G401 (cell line): ENCODE measurements at places on chromosomes 7 and 10.

GRCh38 chr7:142745091-142745635 lies 4.1 kb upstream of the PRSS1 start:
- DNase-seq = no peak

- DNase-seq = no peak
These were observed 147.1 kb downstream of the LRRC4 start for GRCh38 chr7:127884066-127884559.

DNA sequence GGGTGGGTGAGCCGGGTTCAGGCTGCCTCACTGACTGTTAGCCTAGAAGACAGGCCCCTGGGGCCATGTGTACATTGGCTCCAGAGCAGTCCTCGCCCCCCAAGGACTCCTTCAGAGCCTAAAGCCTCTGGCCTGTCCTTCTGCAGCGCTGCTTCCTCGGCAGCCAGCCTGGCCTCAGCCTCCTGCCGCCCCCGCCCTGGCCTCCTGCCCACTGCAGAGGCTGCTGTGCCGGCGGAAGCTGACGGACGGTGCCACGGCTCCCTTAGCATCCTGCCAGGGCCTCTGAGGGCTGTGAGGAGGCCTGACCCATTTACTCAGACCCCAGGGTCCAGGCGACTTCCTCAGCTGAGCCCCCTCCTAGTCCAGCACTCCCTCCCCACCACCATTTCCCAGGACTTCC lies 4.9 kb downstream of the SRRM3 start:
- peak; percentile 75 for DNase-seq

- no peak for DNase-seq
These were observed 25.9 kb downstream of the TNRC18 start for GRCh38 chr7:5397736-5398135.

- no peak for DNase-seq
These were observed 6.9 kb upstream of the MYOF start for GRCh38 chr10:93488956-93489528.

DNA sequence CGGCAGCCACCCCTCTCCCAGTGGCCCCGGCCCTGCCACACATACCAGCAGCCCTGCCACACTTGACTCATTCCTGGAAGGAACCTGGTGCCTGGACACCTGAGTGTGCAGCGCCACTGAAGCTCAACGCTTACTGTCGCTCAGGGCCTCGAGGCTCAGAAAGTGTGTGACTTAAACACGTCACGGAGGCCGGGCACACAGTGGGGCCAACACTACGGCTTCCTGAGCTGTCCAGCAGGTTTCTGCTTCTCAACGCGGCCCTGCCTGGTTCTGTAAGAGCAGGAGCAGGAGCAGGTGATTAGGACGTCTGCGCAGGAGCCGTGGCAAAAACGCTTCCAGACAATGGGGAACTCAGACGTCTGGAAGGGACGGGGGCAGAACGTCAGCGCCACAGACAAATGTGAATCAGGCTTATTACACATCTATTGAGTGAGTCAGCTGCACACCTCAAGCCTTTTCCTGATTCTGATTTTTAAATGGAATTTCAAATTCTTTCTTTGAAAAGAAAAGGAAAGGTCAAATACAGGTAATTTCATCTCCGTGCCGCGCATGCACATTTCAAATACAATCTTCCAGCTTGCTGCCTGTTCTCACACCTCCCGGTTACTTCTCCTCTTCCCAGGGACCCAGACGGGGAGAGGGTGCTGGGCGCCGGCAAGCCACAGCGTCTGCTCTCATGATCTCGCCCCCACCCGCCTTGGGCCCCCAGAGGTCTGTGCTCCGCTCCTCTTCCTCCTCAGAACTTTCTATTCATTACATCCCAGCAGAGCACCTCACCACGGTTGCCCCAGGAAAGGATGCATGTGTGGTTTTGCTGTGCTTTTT lies 66.6 kb downstream of the ADARB2 start:
- no peak for DNase-seq

DNA sequence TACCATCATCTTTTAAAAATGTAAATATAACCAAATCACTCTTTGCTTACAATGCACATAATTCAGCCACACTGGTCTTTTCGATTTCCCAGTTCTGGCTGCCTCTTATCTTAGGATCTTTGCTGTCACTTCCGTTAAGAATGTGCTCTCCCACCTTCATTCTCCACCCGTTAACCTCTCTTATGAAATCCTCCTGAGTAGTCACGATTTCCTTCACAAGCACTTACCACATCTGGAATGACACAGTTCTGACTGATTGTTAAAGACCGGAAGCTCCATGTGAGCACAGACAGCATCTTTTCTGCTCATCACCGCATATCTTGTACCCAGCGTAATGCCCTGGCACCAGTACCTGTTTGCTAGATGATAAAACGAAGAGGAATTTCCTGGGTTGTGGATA lies 84.3 kb downstream of the CUL2 start:
- no peak for DNase-seq

GRCh38 chr7:12941512-12941911 lies 254.1 kb downstream of the ARL4A start:
- no peak for DNase-seq

DNA sequence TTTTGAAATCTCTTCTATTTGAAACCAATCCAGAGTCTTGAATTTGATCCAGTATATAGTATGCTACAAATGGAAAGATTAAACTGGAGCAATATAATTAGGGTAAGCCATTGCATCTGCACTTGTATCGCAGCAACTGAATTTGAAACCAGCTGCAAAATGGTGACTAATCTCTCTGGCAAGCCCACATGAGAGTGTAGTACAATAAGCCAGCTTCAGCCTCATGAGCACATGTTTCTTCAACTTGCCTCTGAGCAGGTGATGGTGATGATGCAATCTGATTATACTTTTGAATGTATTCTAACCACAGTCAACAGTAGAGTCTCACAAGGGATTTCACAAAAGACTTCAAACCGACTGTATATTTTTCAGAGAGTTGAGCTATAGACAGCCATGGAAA lies 829 bp upstream of the RPA3 start:
- no peak for DNase-seq

DNA sequence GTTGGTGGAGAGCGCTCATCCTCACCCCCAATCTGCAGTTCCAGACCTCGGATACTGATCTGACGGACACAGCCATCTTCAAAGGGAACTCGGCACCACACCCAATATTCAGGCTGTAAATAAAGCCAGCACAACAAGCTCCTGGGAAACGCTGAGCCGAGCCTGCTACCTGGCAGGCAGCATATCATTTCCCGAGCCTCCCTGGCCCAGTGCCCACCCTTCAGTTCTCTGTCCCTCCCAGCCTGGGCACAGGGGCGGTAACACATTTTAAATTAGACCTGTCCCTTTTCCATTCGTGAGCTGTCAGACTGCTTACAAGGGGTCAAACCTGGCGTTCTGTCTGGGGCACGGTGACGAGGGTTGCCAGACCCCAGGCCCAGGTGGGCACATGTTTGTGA lies 250.5 kb downstream of the ARHGAP12 start:
- DNase-seq = peak; percentile 38

DNA sequence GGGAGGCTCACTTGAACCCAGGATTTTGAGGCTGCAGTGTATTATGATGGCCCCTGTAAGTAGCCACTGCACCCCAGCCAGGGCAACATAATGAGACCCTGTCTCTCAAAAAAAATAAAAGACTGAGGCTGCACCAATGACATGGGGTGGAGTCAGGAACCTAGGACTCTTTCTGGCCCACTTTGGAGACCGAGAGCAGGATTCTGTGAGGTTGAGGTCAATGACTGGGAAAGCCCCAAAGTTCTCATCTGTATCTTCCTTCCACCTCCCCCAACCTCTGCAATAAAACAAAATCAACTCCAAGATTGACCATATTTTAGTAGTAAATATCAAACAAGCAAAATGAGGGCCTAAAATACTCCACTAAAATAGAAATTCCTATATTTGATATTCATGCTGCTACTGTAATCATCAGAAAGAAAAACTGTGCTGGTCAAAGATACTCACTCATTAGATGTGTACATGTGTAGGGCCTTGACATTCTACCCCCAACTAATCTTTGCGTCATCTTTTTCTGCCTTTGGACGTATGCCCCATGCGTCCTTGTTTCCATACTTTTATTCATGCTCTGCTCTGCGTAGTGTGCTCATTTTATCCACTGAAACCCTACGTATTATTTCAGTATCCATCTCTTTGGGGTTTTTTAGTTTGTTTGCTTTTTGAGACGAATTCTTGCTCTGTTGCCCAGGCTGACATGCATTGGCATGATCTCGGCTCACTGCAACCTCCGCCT lies 23.8 kb downstream of the WBP1L start:
- no peak for DNase-seq

DNA sequence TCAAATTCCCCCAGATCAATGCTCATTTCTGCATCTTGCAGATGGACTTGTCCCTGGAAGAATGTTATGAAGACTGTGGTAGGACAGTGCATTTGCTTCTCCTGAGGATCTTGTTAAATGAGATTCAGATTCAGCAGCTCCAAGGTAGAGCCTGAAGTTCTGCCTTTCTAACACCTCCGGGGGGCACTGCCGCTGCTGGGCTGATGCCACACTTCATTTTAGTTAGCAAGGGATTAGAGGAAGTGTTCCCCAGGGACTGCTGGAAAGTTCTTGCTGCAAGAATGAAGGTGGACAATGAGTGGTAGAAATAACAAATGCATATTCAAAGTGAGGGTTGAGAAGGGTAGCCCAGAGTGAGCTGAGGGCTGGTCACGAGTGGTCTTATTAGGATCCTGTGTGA lies 434.3 kb upstream of the AKR1E2 start:
- DNase-seq = no peak

DNA sequence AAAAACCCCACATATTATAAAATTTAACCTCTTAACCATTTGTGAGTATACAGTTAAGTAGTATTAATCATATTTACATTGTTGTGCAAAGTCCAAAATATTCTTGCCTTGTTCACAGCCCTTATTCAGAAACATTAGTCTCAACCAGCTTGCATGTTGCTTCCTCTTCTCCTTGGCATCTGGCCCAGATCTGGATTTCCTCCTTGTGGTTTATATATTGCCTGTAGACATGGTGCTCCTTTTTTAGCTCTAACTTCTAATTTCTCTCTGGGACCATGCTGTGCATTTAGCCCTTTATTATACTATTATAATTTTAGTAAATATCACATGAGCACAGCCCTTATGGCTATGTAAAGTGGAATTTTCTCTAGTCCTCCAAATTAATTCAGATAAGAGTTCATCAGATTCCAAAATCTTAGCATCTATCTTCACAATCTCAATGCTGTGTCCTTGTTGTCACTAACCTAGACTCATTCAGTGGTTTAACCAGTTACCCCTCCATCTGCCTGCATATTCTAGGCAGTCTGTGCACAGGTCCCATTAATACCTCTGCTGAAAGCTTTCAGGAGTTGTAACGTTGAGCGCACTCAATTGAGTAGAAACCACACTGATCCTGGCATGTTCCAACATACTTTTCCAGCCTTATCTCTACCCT lies 7.9 kb downstream of the CPED1 start:
- DNase-seq = peak; percentile 82

DNA sequence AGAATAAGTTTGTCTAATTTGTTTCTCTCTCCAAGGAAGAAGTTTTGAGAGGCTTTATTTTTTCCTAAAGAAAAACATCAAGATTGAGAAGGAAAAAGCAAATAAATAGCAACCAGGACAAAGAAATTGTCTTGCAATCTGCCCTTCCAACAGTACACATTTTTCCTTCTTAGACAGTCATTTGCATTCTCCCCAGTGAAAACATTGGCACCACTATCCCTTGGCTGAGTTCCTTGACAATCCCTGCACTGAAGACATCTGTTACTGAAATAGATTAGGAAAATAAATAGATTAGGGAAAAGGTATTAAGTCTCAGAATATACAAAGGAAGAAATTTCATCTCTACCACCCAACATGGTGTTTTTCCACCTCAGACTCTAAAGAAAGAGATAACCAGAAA lies 12.2 kb upstream of the TMEM243 start:
- peak; percentile 94 for DNase-seq

- DNase-seq = peak; percentile 47
These were observed 1.8 kb downstream of the RP9 start for GRCh38 chr7:33107136-33108066.

- no peak for DNase-seq
These were observed 696.3 kb upstream of the C7orf33 start for GRCh38 chr7:147894271-147894670.

DNA sequence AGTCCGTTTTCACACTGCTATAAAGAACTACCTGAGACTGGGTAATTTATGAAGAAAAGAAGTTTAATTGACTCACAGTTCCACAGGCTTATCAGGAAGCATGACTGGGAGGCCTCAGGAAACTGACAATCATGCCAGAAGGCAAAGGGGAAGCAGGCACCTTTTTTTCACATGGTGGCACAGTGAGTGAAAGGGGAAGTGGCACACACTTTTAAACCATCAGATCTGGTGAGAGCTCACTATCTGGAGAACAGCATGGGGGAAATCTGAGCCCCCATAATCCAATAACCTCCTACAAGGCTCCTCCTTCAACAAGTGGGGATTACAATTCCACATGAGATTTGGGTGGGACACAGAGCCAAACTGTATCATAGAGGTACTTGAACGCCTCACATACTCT lies 30.0 kb downstream of the AGR3 start:
- no peak for DNase-seq

DNA sequence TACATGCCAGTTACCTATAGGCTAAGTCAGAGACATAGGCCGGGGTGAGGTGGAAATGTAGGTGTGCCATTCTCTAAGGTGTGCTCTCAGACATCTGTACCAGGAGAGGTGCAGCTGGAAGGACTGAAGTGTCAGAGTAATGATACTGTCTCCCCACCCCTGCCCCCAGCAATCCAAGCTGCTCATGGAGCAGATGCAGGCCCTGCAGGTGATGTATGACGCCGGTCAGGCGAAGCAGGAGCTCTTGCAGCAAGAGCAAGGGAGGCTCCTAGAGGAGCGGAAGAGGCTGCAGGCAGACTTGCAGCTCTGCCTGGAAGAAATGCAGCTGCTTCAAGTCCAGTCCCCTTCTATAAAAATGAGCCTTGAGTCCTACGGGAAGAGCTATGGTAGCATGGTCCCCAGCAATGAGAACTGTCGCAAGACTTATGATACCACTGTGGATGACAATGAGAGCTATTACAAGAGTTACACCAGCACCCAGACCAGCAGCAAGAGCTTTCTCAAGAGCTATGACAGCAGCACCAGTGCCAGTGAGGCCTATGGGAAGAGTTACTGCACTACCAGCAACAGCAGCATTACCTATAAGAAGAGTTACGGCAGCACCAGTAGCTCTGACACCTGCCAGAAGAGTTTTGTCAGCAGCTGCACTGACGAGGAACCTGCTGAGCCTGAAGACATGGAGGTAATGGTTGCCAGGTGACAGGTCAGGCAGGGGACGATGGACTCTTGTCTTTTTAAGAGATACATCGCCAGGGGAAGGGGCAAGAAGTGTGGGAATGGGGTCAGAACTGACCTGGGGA lies 18.4 kb upstream of the FLNC start:
- DNase-seq = peak; percentile 62

- no peak for DNase-seq
These were observed 179.4 kb upstream of the PRSS1 start for GRCh38 chr7:142569851-142570250.

GRCh38 chr7:112665709-112666108 lies 124.5 kb downstream of the TMEM168 start:
- peak; percentile 7 for DNase-seq

DNA sequence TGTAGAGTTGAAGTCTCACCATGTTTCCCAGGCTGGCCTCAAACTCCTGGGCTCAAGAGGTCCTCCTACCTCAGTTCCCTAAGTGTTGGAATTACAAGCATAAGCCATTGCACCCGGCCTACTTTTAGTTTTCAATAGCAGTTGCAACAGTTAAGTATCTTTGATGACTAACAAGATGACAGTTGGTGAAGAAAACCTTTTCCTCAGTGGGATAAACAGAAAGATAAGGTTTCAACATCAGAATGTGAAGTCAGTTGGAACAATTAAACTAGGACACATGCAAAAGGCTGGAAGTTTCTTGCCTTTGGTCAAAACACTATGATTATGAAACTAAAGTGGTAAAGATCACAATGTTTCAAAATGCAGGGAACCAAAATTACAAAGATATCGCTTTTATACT lies 169.2 kb downstream of the ZNF438 start:
- DNase-seq = no peak

- DNase-seq = no peak
These were observed 139.6 kb upstream of the NEBL start for GRCh38 chr10:21036757-21037156.
